ENCODE measurements at places on chromosomes 11 and 22.

- DNase-seq: no peak
These were observed 7.1 kb upstream of the MUC6 start for GRCh38 chr11:1043563-1044096.

DNA sequence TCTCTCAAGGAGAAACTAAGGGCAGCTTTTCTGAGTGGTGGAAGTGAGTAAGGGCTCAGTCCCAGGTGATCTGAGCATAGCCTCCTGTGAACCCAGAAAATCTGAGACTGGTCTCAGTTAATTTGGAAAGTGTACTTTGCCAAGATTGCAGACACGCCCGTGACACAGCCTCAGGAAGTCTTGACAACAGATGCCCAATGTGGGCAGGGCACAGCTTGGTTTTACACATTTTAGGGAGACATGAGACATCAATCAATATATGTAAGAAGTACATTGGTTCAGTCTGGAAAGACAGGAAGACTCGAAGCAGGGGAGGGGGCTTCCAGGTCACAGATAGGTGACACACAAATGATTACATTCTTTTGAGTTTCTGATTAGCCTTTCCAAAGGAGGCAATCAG, 13.5 kb upstream of the CRY2 start:
- DNase-seq: no peak

- no peak for DNase-seq
These were observed 103.2 kb downstream of the MICAL3 start for GRCh38 chr22:17920992-17921650.

DNA sequence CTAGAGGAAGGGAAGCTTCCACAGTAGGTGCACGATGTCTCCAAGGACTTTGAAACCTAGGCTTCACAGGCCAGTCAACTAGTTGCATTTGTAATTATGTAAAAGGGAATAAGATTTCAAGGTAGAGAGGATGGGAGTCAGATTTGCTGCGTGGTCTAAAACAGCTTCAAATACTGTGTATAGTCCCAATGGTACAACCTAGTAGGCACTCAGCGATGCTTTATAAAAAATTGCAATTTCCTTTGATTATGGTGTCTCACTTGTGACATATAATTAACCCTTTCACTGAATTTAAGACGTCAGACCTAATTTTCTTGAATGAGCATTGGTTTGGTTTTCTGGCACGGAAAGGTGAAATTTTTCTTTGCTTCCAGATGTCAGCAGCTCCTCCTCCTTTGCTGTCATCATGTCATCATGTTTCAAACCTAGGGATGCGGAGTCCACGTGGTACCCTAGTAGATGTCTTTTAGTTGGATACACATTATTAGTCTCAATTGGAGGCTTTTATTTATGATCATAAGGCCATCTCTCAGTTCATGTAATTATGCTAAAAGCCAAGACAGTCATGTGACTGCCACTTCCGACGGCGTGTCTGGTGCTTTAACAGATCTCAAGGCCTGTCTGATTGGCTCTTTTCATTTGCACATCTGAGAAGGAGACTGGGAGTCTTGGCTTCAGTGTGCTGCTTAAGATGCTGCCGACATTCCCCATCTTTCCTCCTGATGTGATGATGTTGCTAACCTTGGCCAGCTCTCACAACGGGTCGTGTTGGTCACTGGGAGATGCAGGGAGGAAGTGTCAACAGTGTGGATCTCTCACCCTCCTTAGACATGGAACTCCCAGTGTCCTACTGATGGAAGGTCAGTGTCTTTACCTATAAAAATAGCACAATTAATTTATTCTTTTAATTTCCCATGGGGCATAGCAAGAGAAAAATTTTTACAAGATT, 134.0 kb downstream of the HIPK3 start:
- DNase-seq: no peak

- no peak for DNase-seq
These were observed 61.9 kb upstream of the PARVG start for GRCh38 chr22:44118645-44119315.

DNA sequence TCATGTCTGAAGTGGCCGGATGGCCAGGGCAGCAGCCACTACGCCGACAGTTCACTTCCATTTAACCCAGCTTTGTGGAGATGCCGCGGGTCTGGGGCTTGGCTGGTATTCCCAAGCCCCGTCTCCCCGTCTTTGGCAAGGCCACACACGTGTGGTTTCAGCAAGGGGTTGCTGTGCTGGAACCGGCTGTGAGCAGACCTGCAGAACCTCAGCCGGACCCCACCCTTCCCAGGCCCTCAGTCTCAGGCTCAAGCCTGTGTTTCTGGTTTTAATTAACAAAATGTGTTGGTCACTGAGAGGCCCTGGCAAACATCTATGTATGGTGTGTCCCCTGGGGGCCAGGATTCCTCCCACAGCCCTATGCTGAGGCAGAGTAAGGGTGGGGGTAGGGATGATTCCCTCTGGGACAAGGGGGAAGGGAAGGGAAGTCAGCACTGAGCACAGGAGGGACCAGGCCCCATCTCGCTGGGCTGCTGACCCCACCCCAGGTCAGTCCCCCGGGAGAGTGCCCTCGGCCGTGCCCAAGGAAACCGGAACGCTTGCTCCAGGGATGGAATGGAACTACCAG, 9.3 kb downstream of the OSBPL5 start:
- no peak for DNase-seq

DNA sequence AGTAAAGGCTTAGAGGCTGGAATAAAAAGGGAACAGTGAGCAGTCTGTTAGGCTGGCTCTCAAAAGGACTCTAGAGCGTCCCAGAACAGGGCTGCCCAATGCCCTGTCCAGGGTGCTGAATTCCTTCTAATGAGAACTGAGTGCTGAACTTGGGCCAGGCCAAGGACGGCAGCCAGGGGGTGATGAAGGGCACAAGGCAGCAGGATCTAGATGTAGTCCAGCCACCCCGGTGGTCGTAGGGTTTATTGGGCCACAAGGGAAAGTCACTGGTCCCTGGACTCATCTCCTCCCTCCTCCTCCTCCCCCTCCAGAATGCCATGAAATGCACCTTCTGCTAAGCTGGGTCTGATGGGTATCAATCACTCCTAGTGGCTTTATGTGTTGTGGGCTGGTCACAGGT, 19.2 kb downstream of the NPTXR start:
- DNase-seq: no peak

GRCh38 chr11:67289651-67290479, 762 bp downstream of the ANKRD13D start:
- DNase-seq: no peak

DNA sequence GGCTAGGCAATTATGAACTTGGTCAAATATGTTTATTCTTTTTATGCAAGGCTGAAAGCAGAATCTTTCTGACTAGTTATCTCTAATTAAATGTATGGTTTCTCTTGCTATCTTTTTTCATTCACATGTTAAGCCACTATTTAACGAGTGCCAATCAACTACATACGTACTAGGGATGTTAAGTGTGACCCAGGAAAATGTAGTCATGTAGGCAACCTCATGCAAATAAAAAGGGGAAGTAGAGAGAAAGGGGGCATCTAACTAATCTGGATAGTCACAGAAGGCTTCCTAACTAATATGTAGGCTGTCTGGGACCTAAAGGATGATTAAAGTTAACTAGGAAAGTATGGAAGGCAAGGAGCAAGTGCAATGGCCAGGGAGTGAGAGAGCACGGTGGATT, 23.5 kb downstream of the TBRG1 start:
- no peak for DNase-seq

GRCh38 chr22:39296535-39296934, 22.9 kb downstream of the RPL3 start:
- DNase-seq: no peak

DNA sequence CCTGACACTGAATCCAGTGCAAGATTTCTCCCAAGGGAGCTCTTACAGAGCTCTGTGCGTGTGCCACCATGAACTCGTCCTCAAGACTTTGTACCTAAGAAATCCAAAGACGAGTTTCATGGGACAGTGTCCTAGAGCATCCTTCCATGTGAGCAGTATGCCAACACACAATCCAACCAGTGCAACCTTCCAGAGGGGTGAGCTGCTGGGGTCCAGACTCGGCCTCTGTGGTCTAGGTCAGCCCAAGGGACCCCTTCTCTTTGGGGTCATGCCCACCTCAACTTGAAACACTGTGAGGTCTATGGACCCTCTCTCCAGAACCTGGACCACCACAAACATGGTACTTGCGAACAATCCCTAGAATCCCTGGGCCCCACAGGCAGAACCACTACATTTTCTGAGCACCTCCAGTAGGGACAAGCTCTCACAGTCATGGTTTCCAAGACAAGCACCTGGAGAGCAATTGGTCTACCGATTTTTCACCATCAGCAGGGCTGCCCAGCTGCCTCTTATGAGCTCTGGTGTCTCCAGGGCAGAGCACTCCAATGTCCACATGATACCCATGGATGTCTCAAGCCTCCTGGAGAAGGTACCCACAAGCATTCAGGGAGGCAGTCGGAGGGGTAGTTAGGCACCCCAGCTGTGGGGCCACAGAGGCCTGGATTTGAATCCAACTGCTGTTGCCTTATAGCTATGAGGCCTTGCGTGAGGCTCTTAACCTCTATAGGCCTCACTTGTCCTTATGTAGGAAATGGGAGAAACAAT, 7.7 kb downstream of the CHST1 start:
- DNase-seq: no peak

DNA sequence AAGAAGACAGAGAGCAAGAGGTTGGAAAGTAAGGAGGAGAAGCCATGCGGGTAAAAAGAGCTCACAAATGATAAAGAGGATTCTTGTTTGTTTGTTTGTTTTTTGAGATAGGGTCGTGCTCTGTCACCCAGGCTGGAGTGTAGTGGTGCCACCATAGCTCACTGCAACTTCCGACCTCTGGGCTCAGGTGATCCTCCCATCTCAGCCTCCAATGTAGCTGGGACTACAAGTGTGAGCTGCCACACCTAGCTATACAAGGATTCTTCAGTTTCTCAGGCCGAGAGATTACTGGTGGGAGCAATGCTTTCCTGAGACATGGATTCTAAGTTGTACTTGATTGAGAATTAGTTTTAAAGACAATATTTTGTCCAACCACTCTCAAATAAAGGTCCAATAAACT, 55.6 kb downstream of the CLTCL1 start:
- DNase-seq: no peak

DNA sequence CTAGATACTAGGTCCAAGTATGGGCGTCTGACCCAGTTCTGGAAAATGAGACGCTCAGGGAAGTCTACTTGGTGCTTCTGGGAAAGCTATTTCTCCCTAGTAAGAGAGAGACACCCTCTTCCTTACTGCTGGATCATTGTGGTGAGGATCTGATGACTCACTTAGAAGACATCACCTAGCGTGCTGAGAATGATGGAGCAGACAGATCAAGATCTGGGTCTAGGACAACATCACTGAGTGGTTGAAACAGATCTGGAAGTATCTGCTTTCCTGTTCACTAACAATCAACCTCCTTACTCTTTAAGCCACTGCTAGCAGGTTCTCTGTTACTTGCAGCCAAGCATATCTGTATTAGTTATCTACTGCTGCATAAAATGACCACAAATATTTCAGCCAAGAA, 38.3 kb upstream of the HMGXB4 start:
- no peak for DNase-seq

DNA sequence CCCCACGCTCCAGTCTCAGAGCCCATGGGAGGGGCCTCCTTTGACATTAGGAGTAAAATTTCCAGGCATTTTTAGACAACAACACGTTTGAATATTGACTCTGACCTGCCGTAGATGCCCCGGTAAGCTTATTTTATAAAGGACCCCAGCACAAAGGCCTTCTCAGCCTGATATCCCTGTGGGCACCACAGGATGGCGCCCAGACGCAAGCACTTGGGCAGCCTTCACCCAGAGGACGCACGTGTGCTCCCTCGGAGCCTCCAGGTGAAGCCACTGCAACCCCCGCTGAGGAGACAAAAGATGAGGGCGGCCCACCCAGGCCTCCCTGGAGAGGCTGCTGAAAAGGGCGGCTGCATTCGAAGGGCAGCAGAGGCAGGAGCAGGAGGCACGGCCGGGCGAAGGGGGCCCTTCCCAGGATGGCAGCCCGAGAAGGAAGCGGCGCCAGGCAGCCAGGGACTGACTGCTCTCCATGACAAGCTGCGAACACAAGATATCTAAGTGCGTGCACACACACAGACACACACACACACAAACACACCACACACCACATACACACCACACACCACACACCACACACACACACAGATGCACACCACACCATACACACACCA, 15.2 kb upstream of the TH start:
- DNase-seq: no peak

DNA sequence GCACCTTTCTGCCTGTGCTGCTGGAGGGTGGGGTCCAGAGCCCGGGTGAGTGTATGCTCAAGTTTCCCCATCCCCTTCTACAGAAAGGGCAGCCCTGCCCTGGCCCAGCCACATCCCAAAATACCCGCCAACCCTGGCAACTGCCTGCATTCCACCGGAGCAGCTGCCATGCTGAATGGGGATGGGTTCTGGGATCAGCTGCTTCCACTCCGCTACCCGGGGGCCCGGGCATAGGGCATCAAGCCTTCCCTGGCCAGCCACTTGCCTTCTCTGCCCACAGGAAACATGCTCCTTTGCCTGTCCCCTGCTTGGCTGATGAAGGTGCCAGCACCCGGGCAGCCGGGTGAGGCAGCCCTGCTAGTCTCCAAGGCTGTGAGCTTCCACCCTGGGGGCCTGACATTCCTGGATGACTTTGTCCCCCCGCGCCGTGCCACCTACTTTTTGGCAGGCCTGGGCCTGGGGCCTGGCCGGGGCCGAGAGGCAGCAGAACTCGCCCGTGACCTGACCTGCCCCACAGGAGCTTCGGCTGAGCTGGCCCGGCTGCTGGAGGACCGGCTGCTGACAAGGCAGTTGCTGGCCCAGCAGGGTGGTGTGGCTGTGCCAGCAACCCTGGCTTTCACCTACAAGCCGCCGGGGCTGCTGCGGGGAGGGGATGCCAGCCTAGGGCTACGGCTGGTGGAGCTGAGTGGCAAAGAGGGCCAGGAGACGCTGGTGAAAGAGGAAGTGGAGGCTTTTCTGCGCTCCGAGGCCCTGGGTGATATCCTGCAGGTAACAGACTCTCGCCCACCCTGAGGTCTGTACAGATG, 3.2 kb downstream of the CARNS1 start:
- DNase-seq: no peak

DNA sequence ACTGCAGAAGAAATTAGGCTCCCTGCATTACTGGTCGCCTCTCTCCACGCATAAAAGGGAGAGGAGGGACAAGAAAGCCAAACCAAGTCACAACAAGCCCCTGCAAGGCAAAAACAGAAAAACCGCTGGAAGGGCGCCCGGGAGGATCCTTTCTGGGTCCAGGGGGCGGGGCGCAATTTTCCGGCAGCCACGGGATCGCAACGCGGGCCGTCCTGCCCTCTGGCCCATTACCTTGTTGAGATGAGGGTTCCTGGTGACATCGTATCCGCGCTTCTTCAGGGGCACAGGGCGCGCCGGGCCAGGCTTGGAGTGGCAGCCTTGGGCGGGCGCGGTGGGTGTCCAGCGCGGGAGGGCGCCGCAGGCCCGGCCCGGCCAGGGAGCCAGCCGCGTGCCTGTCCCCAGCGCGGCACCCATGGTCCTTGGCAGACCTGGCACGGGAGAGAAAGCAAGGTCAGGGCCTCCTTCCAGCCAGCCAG, 847 bp downstream of the ME3 start:
- no peak for DNase-seq
